ENCODE measurements at places on chromosomes 11 and 22. TPM values are rescaled to one million over a fixed set of nuclear protein-coding genes. Genes with fewer than 3 reads are reported as not detected.

- no peak for DNase-seq
Observed at GRCh38 chr11:122977470-122978298, 4.0 kb downstream of the BSX start.

- peak; percentile 62 for DNase-seq
Observed at GRCh38 chr22:33659448-33659847, 260.8 kb downstream of the LARGE1 start.

- no peak for DNase-seq
Observed at GRCh38 chr11:127071606-127072005, 71.0 kb upstream of the KIRREL3 start.

DNA sequence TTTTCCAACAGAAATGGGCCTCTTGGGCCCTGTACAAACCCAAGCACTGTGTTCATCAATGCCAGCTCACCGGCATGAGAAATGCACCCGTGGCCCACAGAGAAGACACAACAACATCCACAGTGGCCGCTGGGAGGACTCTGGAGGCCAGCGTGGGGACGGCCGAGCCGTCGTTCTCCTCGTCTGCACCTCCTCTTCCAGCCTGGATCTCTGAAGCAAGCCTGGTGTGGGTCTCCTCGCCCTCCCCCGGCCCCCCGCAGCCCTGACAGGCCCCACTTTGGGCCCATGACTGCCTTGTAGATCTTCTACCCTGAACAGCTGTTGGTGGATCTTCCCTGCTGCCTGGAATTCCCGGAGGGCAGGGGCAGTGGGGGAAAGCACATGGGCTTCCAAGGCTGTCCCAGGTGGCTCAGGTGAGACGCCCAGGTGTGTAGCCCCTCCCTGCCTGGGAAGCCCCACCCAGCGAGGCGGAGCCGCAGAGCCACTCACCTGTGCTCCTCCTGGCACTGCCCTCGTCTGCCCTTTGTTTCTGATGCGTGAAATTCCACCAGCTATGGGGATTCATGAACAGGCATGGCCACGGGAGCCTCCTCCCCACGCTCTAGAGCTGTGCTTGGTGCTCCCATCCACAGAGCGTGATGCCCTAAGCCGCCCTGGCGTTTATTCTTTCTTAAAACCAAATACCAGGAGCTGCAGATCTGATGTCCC is 225.9 kb downstream of the BRD1 start:
- no peak for DNase-seq

DNA sequence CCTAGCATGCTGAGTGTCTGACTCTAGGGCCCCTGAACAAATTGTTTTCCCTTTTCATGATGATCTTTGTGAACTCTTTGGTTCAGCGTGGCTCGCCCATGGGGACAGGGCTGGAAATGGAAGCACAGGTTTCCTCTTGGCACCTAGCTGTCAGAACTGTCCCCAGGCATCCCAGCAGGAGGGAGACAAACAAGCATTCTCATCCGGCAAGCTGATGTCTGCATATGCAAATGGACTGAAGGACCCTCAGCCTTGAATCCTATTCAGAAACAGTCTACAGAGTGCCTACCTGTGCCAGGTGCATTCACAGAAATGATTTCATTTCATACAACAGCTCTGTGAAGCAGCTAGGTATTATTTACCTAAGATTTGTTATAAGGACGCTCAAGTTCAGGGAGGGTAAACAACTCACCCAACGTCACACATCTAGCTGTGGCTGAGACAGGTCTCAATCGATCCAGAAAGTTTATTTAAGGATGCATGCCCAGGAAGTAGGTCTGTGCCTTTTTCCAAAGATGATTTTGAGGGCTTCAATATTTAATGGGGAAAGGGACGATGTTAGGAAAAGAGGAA is 176.4 kb downstream of the KIRREL3 start:
- DNase-seq: no peak

- no peak for DNase-seq
Observed at GRCh38 chr22:40237241-40237640, 59.5 kb downstream of the TNRC6B start.

GRCh38 chr11:95985174-95985808 is 61.4 kb upstream of the MTMR2 start:
- no peak for DNase-seq

DNA sequence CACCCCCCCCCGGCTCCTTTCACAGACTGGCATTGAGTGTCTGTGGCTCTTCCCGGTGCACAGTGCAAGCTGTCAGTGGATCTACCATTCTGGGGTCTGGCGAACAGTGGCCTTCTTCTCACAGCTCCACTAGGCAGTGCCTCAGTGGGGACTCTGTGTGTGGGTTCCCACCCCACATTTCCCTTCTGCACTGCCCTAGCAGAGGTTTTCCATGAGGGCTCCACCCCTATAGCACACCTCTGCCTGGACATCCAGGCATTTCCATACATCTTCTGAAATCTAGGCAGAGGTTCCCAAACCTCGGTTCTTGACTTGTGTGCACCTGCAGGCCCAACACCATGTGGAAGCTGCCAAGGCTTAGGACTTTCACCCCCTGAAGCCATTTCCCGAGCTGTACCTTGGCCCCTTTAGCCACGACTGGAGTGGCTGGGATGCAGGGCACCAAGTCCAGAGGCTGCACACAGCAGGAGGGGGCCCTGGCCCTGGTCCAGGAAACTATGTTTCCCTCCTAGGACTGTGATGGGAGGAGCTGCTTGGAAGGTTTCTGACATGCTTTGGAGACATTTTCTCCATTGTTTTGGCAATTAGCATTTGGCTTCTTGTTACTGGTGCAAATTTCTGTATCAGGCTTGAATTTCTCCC is 26.0 kb downstream of the BCL2L13 start:
- DNase-seq: no peak

DNA sequence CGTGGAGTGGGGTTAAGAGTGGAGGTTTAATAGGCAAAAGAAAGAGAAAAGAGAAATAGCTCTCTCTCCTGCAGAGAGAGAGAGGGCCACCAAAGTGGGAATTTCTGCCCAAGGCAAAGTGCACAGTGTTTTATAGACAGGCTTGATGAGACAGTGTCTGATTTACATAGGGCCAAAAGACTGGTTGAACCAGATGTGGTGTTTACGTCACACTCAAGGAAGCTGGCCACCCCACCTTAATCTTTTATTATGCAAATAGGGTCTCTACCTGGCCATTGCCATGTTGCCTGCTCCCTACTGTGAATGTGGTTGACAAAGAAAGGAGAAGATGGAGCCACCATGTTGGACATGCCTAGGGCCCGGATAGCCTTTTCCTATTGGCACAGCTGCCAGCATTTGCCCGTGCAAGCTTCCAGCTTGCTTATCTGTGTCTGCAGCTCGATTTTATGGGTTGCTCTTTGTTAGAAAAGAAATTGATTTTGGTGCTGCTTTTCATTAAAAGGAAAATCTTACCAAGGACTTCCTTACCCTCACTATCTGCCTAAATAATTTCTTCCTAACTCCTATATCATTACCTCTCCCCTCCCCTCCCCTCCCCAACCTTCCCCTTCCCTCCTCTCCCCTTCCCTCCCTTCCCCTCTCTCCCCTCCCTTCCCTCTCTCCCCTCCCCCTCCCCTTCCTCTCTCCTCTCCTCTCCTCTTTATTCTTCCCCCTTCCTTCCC is 436.0 kb downstream of the NELL1 start:
- no peak for DNase-seq

DNA sequence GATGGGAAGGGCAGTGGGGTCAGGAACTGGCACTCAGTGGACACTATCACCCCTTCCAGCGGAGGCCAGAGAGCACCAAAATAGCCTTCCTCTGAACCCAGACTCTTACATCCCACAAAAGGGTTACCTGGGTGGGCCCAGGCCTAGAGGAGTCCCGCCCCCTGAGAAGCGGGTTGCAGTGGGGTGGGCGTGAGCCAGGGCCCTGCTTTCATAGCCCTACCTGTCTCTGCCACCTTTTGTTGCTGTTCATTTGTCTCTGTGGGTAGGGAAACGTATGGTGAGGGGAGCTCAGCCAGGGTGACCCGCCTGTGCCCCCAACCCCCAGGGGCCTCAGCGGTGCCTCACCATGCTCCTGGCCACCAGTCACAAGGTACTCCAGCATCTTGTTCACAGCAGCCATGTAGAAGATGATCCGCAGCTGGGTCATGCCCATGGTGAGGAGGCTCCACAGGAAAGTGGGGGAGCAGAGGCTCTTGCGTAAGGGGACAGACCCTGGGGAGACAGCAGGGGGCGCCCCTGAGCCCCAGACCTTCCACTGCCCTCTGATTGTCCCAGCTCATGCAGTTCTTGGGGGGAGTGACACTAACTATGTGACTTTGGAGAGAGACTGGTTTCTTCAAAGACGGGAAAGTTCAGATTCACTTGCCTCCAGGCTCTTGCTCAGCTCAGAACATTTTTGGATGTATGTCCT is 24.0 kb downstream of the SLC43A1 start:
- DNase-seq: peak; percentile 50

- no peak for DNase-seq
Observed at GRCh38 chr11:86249307-86250098, 5.0 kb downstream of the EED start.

The DENND6B gene
- 2.3 TPM for total RNA-seq

The MS4A4E gene
- 2.4 TPM for total RNA-seq

The ZP1 gene
- total RNA-seq: not detected

The TMPRSS6 gene
- 1.5 TPM for total RNA-seq

The ESAM gene
- total RNA-seq: 11.3 TPM
